Left lobe of liver (tissue), 2 donors: ENCODE measurements at places on chromosomes 7 and 10.

GRCh38 chr10:93006435-93007039 lies 54.1 kb upstream of the CYP26C1 start:
- DNase-seq, result no peak

- no peak for DNase-seq
Observed at GRCh38 chr10:114624951-114625780, 32.9 kb downstream of the ABLIM1 start.

GRCh38 chr10:113922787-113923570 lies 68.5 kb downstream of the NHLRC2 start:
- DNase-seq, result no peak

- DNase-seq, result no peak
Observed at GRCh38 chr7:17132726-17133125, 165.7 kb upstream of the AHR start.

- no peak for DNase-seq
Observed at GRCh38 chr7:39741942-39742623, 118.7 kb downstream of the RALA start.

DNA sequence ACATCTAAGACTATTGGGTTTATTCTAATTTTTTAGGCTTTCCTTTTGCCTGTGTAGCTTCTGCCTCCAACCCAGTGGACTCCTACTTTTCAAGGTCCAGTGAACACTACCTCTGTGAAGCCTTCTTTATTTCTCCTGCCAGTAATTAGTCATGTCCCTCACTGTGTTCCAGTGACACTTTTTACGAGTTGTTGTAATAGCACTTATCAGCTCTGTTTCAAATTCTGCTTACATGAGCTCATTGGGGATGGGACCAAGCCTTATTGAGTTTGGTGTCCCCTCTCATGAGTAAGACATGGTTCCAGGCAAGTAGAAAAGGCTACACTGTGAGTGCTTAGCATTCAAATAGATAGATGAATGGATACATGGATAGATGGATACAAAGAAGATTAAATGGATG lies 184.6 kb downstream of the HIBADH start:
- no peak for DNase-seq

DNA sequence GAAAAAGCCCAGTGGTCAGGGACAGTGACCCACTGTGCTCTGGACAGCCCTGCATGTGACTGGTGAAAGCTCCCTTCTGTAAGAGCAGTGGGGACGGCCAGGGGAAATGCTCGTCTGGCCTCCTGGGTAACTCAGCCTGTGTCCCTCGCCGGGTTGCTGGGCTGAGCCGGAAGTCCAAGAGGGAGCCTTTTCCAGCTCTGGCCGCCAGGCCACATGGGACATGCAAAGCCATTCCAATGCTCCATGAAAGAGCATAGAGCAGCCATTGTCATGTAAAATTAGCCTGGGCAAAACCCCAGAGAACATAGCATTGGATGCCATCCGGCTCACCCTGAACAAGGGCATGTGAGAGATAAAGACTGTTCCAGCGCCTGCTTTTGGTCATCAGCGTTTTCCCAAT lies 64.9 kb upstream of the ADRB1 start:
- DNase-seq, result no peak

- DNase-seq, result no peak
Observed at GRCh38 chr7:32239764-32240163, 169.6 kb upstream of the PDE1C start.

GRCh38 chr10:9305018-9305655 lies 1250.6 kb downstream of the GATA3 start:
- DNase-seq, result no peak

- DNase-seq, result no peak
Observed at GRCh38 chr10:121221991-121222390, 370.8 kb downstream of the WDR11 start.

DNA sequence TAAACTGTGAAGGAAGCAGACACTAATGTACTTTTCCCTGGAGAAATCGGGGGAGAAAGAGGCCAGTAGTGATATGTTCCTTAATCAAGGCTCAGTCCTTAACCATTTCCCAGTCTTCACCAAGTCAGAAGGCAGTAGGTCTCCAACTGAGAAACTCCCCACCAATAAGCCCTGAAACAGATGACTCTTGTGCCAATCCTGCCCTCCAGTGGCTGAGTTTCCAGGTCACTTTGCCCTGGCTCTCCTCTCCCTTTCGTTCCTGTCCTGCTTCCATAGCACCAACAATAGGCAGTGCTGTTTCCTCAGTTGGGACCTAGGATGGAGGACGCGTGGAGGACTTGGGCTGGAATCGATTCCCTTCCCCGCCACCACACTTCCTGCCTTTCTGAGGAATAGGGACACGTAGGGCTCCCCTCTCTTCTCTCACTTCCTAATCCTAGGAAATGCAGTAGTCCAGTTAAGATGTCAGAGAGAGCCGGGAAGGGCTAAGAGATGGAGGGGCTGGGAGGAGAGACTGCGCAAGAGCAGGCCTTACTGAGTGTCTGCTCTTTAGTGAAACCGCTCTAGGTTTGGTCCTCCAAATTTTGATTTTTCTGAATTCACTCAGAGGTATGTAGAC lies 23.4 kb downstream of the ATOH7 start:
- peak; percentile 68 for DNase-seq

DNA sequence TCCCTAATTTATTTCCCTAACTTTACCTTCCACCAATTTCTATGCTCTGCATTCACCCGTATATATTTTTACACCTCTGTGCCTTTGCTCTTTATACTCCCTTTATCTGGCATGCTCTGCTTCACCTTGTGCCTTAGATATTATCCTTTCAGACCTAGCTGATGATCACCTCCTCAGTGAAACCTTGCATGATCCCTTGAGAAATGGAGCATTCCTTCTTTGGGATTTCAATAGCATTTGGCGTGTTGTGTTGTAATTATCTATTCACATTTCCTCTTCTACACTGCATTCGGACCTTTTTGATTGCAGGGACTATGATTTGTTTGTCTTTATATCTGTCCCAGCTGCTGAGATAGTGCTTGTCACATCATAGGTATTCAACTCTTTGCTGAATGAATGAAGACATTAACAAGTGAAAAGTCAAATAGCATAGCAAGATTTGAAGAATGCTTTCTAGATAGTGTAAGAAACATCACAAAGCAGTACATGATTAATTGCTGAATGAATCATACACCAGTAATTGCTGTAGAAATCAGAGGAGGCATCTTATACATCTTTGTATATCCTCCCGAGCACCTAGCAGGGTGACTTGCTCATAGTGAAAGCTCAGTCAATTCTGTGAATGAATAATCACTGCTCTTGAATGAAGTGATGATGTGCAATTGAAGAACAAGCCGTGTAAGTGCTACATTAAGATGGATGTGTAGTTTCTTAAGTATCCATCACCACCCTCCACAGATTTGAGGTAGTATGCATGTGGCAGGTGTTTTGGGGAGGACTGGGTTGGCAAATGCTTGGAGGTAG lies 2.0 kb upstream of the TM9SF3 start:
- DNase-seq, result no peak

- DNase-seq, result no peak
Observed at GRCh38 chr7:31312889-31313288, 27.6 kb downstream of the NEUROD6 start.

GRCh38 chr10:124523901-124524300 lies 62.3 kb downstream of the LHPP start:
- DNase-seq, result no peak

DNA sequence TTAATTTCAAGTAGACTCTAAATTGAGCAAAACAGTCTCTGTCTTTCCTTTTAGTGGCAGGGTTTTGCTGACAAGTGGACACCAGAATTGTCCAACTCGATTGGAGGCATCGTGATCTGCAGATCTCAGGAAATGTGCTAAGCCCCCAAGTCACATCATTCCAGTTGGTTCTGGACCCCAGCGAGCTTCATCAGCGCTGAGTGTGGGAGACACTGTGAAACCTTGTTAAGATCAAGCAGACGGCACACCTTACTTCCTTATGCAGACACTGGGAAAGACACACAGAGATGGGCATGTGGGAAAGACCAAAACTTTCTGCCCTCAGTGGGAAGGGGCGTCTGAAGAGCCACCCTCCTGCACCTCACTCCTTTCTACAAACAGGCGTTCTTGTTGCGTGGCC lies 440.8 kb downstream of the GLRX3 start:
- DNase-seq, result no peak

GRCh38 chr10:79383974-79384606 lies 36.8 kb downstream of the PPIF start:
- DNase-seq, result peak; percentile 46

DNA sequence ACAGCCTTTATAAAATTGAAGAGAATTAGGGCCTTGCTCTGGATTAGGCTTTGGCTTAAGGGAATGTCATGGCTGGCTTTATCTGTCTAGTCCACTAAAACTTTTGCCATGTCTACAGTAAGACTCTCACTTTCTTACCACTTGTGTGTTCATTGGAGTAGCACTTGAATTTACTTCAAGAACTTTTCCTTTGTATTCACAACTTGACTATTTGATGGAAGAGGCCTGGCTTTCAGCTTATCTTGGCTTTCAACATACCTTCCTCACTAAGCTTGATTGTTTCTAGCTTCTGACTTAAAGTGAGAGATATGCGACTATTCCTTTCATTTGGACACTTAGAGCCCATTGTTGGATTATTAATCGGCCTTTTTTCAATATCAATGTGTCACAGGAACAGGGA lies 96.1 kb downstream of the TPST1 start:
- DNase-seq, result no peak

DNA sequence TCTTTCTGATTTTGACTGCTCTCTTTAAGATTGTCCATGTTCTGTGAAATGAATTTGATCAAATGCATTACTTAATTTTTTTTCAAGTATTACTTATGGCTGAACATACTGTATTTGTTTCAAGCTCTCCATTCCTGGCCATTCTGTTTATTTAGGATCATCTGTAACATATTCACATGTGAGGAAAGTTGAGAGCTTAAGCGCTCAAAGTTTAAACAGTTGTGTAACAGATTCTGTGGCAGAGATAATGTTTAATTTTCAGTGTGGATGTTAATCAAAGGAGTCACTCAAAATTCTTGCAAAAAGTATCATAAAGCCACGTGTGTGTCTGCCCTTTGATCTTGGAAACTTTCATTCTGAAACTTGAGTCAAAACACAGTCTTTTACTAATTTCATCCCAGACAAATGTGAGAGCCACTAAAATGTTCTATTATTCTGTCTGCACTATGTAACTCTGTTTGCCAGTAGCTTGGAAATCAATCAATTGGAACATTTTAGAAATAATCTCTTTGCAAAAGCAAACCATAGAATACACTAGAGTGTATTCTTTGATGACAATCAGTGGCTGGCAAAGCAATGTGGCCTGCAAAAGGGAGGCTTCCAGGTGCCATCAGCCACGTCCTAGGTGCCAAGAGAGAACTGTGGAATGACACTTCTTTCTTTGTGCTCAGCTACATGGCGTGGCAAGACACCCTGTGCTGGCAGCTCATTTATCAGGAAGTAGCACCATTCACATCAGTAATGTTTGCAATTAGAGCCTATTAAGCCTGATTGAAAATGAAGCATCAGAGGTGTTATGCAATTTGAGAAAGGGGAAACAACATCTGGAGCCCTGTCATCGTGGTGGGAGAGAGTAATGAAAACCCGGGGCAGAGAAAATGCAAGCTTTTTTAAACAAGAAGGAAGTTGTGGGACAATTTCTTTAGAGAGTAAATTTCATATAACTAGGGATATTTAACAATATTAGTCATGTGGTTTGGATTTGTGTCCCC lies 40.9 kb downstream of the ARL5B start:
- no peak for DNase-seq

DNA sequence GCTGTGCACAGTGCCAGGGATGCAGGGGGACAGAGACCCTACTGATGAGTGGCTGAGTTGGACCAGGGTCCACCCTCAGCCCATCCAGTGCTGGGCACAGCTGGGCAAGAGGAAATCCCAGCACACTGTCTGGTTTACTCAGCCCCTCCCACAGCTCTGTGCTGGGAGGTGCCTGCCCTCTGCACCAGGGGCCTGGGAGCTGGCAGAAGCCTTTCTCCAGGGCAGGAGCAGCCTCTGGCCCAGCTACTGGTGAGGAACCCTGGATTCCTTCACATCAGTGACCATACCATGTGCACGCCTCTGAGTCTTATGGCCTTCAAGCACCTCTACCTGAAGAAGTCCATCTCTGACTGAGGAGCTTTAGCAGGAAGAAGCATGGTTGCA lies 25.9 kb upstream of the C10orf71 start:
- no peak for DNase-seq

- DNase-seq, result no peak
Observed at GRCh38 chr7:39504963-39505362, 61.2 kb upstream of the YAE1 start.

DNA sequence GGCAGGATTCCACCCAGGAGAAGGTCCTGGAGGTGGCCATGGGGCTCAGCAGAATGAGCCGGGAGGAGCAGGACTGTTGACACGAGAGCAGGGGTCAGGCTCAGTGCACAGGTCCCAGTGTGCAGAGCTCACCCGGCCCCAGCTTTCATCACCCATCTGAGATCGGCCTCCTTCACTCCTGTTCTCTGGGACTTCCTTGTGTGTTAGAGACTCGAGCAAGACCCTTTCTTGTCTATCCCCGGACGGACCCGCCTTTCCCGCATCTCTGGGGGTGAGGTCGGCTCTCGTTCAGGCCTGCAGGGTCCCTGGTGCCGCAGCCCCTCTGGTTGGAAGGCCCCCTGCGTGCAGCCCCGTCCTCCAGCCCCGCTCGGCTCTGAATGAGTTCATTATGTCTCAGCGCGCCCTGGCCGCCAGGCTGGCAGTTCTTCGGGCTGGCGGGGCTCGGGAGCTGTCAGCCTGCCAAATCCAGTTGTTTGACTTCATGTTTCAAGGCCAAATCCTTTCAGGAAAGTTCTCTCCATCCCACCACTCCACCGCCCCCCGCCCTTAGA lies 127.9 kb downstream of the LHPP start:
- DNase-seq, result no peak

- peak; percentile 35 for DNase-seq
Observed at GRCh38 chr10:1244493-1244892, 188.3 kb downstream of the WDR37 start.
